ENCODE measurements at places on chromosomes 13 and 19.

DNA sequence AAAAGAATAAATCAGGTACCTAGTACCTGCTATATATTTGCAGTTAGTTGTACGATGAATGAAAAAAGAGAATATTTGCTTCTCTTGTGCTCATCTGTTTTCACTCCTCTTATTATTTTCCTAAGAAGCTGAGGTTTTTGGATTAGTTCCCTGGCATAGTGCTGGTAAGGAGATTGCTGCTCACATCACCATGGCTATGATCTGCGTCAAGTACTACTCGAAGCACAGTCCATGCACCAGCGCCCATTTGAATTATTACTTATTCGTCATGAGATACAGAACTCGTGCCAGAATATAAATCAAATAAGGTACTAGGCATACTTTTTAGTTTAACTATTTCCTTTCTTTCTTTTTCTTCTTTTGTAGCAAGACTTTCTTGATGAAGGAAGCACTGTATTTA is 7.1 kb downstream of the SERTM1 start:
- no peak for DNase-seq

GRCh38 chr19:48218997-48219396 is 36.7 kb downstream of the CARD8 start:
- no peak for DNase-seq

DNA sequence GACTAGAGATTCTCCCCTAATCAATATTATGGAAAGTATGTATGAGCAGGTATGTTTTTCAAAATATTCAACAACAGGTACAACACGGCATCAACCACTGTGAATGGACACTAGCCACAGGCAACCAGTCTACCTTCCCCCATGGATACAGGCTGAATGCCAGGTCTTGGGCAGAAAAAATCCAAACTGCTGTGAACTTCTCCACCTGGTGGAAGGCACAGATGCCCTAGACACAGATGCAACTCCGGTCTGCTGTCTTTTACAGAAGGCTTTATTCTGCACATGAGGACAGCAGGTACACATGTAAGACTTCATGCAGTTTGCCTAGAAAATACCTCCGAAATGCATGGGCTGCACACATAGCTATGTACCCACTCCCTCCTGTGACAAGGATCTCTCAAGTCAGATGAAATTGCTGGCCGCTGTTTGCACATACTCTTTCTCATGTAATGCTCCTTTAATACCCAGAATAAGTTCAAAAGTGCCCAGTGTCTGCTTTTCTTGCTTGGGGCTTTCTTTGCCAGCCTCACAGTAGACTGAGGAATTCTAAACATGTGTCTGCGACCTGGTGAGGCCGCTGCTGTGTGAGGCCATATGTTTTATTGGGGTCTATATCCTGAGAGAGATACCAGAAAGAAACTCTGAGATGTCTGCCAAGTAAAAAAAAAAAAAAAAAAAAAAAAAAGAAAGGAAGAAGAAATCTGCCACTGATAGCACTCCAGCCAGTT is 325.9 kb downstream of the FOXO1 start:
- DNase-seq: no peak

- no peak for DNase-seq
Measured at GRCh38 chr19:1992759-1993260, 22.7 kb downstream of the BTBD2 start.

DNA sequence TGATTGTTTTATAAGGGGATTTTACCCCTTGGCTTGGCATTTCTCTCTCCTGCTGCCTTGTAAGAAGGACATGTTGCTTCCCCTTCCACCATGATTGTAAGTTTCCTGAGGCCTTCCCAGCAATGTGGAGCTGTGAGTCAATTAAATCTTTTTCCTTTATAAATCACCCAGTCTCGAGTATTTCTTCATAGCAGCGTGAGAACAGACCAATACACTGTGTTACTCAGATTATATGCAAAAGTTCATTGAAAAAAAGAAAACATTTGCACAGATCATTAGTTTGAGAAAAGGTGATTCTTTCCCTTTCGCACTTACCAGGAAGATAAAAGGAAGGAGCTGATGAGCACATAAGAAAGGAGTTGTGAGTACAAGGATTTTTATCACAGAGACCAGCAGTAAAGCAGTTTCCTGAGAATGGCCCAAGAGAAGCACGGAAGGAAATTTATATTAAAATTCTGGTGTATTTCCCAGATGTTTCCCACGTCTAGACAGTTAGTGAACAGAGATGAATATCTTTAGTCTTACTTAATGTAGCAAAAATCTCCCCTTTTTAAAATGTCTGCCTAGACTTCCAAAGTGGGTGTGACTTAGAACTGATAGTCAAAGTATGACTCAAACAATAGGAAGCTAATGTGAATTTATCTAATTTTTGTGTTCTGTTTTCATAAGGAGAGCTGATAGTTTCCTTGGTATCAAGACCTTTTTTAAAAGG is 431.8 kb upstream of the SGCG start:
- DNase-seq: no peak

DNA sequence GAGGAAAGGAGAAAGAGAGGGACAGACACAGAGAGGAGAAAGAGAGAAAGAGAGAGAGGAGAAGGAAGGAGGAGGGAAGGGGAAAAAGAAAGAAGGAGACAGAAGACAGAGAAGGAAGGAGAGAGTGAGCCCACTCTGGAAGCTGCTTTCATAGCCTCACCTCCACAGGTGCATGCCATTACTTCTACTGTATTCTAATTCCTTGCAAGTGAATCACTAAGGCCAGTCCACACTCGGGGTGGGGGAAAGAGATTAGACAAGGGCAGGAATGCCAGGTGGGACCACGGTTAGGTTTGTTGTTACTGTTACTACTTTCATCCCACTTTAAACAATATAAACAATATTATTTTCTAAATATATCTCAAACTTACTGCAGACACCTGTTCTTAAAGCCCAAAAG is 684.5 kb upstream of the ARGLU1 start:
- DNase-seq: no peak
